ENCODE measurements at places on chromosomes 1 and 21. TPM values are rescaled to one million over a fixed set of nuclear protein-coding genes. Genes with fewer than 3 reads are reported as not detected.

GRCh38 chr1:234620272-234621126, 10.5 kb upstream of the IRF2BP2 start:
- no peak for DNase-seq

GRCh38 chr1:9717193-9718005, 65.9 kb downstream of the PIK3CD start:
- DNase-seq = peak; percentile 13

DNA sequence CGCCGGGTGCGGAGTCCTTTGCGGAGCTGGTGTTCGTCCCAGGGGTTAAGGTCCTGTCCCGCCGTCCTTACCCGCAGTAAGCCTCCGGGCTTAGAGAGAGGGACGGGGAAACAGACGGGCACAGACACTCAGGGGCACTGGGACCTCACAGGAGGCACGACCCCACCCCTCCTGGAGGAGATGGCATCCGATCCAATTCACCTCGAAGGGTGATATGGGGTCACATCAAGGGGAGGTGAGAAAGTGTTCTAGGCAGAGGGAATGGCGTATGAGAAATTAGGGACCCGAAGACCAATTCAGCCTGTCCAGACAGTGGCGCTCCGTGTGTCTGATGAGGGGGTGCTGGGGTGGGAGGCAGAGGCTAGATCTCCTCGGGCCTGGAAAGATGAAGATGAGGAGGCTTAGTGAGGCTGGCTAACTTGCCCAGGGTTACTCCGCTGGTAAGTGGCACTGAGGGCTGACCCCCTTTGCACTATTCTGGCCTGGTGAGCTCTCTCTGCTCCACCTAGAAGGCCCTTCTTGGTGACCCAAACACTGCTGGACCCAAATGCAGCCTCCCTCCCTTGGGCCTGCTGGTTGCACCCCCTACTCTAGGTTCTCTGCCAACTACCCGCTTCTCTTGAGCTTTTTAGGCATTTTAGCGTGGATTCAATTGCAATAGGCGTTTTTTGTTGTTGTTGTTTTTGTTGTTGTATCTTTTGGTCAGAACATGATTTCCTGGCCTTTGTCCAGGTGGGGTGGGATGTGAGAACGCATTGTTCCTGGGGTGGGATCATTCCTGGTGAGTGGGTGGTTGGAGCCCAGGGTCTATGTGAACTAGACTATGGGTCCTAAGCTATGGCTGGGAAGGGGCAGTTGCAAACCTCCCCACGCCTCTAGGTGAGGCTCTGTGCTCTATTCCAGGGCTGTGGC, 12.3 kb downstream of the BTBD19 start:
- no peak for DNase-seq

DNA sequence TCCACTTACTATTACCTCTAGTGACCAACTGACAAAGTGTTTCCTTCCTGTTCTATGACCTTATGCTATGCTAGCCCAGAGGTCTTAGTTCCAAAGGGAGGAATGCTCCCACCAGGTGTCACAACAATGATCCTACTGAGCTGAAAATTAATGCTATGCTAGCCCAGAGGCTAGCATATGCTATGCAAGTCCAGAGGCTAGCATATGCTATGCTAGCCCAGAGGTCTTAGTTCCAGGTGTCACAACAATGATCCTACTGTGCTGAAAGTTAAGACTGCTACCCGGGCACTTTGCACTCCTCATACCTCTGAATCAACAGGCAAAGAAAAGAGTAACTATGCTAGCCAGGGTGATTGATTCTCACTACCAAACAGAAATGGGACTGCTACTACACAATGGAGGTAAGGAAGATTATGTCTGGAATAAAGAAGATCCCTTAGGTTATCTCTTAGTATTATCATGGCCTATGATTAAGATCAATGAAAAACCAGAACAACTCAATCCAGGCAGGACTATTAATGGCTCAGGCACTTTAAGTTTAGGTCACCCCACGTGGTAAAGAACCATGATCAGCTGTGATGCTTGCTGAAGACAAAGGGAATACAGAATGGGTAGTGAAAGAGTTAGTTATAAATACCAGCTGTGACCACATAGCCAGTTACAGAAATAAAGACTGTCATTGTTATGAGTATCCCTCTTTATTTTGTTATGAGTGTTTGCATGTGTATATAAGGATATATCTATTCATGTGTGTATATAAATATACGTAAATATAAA, 114.1 kb downstream of the CSMD2 start:
- DNase-seq = no peak

Gene LSS
- 191 TPM for total RNA-seq

GRCh38 chr21:34061983-34062382, 11.4 kb upstream of the MRPS6 start:
- no peak for DNase-seq

DNA sequence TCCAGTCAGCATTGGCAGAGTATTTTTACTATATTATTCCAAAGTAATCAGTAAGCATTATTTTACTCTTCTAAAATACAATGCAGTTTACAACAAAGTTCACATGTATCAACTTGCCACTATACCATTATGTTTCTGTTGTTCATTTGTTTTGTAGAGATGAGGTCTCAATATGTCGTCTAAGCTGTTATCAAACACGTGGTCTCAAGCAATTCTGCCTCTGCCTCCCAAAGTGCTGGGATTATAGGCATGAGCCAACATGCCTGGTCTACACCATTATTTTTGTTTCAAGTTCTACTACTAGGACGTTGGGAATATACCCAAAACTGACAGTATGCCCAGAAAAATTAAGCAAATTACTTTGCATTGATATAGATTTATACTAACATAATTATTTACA, 19.8 kb downstream of the FAF1 start:
- DNase-seq = no peak

- DNase-seq = no peak
These were observed 2.0 kb downstream of the XKR8 start for GRCh38 chr1:27961646-27962221.

DNA sequence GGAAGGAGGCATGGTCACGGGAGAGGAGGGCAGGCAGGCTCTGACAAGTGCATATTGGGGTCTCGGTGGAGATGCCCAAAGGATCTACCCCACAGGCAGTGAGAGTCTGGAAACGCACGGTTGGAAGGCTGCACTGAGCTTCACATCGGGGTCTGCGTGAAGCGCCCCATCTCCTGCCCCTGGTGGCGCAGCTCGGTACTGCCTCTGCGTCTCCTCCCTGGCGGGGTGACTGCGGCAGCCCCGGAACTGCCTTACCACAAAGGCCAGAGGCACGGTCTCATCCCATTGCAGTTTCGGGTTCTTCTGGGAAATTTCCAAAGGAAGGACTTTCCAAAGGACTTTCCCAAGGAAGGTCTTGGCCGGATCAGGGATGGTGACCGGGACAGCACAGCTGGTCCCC, 69.2 kb upstream of the AJAP1 start:
- DNase-seq = no peak

- DNase-seq = peak; percentile 1
These were observed 1.2 kb downstream of the PIGP start for GRCh38 chr21:37071561-37072273.

- DNase-seq = no peak
These were observed 87.3 kb downstream of the SIK1 start for GRCh38 chr21:43339668-43340067.

- peak; percentile 18 for DNase-seq
These were observed 21.9 kb downstream of the RGS2 start for GRCh38 chr1:192830595-192831246.

Gene DOCK7
- total RNA-seq = 79.6 TPM

Gene ADAMTS5
- total RNA-seq = 0.21 TPM

Measured in cardiac muscle cell (in vitro differentiated cells and primary cell).